GF-D8 (cell line): ENCODE measurements at places on chromosomes 4 and X.

DNA sequence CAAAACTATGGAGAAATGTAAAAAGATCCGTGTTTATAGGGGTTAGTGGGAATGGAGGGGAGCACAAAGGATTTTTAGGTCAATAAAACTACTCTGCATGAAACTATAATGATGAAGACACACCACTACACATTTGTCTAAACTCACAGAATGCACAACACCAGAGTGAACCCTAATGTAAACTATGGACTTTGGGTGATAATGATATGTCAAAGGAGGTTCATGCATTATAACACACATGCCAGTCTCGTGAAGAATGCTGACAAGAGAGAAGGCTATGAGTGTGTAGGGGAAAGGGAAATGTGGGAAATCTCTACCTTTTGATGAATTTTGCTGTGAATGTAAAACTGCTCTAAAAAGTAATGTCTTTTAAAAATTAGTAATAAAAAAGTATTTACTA, 183.3 kb downstream of the MAB21L2 start:
- no peak for DNase-seq

GRCh38 chr4:1048773-1049590, 37.6 kb downstream of the FGFRL1 start:
- DNase-seq = no peak

GRCh38 chrX:30533266-30533665, 44.3 kb downstream of the TASL start:
- DNase-seq = no peak

DNA sequence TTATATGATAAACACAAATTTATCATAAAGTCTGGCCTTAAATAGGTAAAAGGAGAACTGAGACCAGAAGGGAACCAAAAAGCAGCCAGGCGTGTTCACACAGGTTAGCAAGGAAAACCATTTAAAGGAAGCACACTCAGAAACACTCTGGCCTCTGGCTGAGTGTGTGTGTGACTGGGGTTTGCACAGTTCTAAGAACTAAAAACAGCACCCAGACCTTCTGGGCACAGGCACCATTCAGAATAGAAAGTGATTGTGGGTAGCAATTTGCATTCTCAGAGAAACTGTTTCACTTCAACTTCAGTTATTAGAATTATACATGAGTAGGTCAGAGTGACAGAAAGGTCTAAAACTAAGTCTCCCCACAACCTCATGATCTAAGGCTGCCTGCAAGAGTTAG, 10.0 kb downstream of the GPR82 start:
- DNase-seq = no peak

GRCh38 chr4:11130195-11130970, 298.3 kb downstream of the HS3ST1 start:
- DNase-seq = no peak

GRCh38 chr4:38611676-38612075, 52.3 kb upstream of the KLF3 start:
- no peak for DNase-seq

DNA sequence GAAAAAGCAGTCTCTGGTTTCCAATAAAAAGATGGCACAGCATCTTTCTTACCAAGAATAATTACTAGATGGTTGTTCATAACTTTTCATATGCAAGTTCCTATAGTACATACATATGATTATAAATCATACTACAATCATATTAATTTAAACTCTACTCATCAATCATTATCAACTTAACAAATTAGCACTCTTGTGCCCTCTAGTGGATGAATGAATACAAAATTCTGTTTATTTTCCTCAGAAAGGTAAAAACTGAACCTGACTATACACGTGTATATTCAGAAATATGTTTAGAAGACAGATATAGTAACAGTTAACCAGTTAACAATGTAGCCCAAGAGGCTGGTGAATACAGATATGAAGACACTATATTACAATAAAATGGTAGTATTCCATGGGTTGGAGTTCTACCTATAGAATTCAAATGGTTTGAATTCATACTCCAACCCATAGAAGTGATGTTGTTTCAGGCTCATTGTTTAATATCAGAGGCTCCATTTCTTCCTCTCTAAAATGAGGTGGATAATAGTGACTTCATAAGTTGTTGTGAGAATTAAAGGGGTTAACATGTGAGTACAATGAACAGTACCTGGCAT, 100.0 kb downstream of the ADAMTS3 start:
- DNase-seq = peak; percentile 3

DNA sequence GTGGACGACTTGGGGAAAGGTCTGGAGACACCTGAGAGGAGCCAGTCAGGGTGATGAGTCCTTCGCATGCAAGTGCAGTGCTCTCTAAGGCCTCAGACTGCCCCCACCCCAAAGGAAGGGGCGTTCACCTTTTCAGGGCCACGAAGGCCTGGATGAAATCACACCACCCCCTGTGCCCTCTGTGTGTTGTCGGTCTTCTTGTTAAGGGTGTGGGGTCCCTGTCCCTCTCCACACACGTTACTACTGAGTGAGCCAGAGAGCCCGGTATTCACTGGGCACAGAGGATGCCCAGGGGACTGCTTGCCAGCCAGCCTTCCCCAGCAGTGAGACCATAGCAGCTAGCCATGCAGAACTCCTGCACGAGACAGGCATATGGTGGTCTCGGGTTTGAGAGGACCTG, 72.0 kb downstream of the MTMR1 start:
- DNase-seq = no peak

GRCh38 chrX:104187931-104188330, 21.7 kb downstream of the FAM199X start:
- no peak for DNase-seq

DNA sequence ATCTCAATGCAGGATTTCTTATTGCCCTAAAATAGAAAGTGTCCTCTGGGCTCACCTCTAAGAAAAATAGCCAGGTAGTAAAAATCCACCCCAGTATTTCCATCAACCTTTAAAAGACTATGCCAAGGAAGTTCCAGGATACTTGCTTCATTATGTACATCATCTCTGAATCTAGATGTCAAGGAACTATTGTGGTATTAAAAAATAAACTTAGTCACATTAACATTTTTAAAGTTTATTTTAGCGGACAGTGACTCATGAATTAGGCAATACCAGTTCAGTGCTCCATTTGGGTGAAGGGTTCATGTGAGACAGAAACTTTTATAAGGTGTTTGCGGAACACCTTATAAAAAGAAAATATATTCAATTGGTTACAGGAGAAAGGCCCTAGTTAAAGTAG, 209.2 kb downstream of the ADAM29 start:
- no peak for DNase-seq

GRCh38 chr4:8319061-8319460, 49.5 kb downstream of the HTRA3 start:
- no peak for DNase-seq

GRCh38 chrX:110871839-110872238, 76.2 kb upstream of the CHRDL1 start:
- no peak for DNase-seq

GRCh38 chr4:5211282-5211839, 160.1 kb downstream of the STK32B start:
- no peak for DNase-seq

- no peak for DNase-seq
Observed at GRCh38 chr4:95984081-95984480, 144.2 kb downstream of the PDHA2 start.

DNA sequence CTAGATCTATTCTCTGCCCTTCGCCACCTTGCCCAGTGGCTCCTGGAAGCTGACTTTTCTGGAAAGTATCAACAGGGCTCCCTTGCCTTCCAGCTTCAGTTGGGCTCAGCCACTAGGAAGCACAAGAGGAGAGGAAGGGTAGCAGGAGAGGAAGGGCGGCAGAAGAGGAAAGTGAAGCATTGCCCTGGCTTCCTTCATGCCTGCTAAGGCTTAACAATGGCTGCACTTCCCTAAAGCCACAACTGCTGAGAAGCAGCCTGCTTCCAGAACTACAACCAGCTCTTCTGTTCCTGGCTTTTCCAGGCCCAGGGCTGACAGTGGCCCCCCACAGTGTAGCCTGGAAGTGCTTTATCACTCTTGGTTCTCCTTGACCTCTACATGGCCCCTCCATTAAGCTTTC, 29.1 kb upstream of the PGM2 start:
- no peak for DNase-seq

GRCh38 chr4:42570221-42570620, 86.7 kb downstream of the ATP8A1 start:
- DNase-seq = no peak

DNA sequence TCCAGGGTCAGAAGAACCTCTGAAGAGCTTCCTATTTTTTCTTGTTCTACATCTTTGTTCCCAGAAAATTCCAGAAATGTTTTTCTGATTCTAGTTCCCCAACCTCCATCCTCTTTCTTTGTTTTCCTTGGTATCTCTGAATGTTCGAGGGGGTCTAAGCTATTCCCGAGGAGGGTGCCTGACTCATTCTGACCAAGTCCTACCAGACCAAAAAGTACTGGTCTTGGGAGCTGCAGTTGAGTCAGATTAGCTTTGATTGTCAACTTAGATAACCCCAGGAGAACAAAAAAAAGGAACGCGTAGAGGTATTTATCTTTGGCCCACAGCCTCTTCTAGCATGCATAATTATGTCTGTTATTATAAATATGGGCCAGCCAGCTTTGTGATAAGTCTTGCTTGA, 12.1 kb upstream of the TENM3 start:
- no peak for DNase-seq

DNA sequence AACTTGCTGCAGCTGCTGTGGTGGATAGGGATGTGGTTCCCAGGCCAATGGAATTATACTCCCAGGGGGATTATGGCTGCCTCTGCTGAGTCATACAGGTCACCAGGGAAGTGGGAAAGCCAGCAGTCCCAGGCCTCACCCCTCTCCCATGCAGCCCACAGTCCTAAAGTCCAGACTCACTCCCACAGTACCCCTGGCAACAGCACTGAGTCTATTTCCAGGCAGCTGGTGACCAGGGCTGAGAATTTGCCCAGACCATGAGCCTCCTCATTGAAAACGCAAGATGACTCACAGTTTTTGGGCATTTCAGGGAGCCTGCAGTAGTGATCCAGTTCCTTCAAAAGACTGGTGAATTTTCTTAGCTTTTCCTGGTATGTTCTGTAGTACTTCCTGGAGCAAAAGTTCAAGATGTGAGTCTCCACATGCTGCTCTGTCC, 137.6 kb downstream of the NPNT start:
- DNase-seq = no peak

- DNase-seq = no peak
Observed at GRCh38 chrX:54992911-54993622, 921 bp downstream of the PFKFB1 start.

GRCh38 chr4:185523862-185524261, 11.4 kb downstream of the PDLIM3 start:
- no peak for DNase-seq

GRCh38 chr4:124201636-124202035, 510.9 kb downstream of the ANKRD50 start:
- no peak for DNase-seq

- DNase-seq = no peak
Observed at GRCh38 chr4:189502841-189503435, 437.7 kb upstream of the FRG1 start.

DNA sequence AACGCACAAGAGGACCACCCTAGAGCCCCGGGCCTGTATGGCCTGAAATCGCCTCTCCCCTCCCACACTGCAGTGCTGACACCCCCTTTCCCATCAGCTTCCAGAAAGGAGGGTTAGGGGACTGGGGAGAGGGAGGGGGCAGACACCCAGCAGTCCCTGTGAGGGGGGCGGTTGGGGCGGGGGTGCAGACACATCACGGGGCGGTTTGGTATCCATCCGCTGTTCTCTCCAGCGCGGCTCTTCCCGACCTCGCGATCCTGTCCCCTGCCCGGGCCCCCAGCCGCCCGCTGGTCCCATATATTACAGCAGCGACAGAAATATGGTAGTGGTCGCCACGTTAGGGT, 404 bp upstream of the GPRASP2 start:
- no peak for DNase-seq

DNA sequence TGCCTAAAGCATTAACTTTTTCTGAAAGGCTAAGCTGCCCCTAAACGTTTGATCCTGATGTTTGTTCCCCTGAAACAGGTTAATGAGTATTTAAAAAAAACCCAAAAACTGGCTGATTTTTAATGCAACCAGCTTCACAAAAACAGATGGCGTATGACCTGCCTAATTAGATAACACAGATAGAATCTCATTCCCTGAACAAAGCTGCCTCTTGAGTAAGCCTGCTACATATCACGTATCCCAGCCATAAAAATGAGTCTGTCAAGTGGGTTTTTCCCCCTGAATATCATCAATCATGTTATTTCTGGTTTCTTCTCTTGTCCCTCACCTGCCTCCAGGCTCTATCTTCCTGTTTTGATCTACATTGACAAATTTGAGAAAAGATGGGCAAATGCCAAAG, 154.2 kb upstream of the FAM9B start:
- DNase-seq = no peak

DNA sequence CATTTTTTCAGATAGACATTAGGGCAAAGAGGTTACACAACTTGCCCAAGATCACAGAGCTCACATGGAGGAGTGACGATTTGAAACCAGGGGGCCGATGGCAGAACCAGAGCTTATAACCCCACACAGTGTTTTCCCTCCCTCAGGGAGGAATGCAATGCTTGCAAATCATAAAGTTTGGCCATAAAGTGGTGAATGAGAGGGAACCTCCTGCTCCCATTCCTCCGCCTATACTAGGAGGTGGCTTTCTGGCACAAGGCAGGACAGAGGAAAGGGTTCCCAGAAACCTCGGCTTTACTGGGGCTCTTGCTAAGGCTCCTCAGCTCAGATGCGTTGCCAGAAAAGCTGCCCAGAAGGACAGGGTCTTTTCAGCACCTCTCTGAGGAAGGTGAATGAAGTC, 19.3 kb downstream of the TMEM154 start:
- DNase-seq = no peak

GRCh38 chrX:144566592-144566991, 680.7 kb upstream of the SPANXN1 start:
- no peak for DNase-seq

DNA sequence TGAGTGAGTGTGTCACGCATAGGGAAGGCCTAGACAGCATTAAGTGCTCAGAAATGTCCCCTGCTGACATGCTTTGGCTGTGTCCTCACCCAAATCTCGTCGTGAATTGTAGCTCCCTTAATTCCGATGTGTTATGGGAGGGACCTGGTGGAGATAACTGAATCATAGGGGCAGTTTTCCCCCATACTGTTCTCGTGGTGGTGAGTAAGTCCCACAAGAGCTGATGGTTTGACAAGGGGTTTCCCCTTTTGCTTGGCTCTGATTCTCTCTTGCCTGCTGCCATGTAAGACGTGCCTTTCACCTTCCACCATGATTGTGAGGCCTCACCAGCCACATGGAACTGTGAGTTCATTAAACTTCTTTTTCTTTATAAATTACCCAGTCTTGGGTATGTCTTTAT, 78.0 kb downstream of the NSUN7 start:
- DNase-seq = no peak

GRCh38 chr4:116357758-116358157, 727.6 kb downstream of the TRAM1L1 start:
- peak; percentile 35 for DNase-seq

- DNase-seq = no peak
Observed at GRCh38 chr4:3269991-3270611, 21.1 kb downstream of the MSANTD1 start.
